Liver (tissue), 10 donors: ENCODE measurements at places on chromosomes 1 and 21.

DNA sequence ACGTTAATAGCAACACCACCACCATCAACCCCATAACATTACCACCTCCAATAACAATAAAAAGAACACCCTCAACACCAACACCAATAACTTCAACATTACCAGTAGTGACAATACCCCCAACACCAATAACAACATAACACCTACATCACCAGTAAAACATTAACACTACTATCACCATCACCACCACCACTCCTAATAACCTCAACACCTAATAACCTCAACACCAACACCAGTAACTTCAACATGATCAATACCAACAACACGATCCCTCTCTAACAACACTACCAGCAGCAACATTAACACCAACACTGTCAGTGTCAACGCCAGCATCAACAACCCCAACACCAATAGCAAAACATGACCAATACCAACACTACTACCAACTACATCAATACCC is 57.2 kb downstream of the TAS1R2 start:
- no peaks in the 10 kb centered on the region for H3K36me3 ChIP-seq
- H3K4me1 ChIP-seq, result no peaks in the 10 kb centered on the region
- no peak overlapping the region for H3K4me3 ChIP-seq
- no peak for DNase-seq

DNA sequence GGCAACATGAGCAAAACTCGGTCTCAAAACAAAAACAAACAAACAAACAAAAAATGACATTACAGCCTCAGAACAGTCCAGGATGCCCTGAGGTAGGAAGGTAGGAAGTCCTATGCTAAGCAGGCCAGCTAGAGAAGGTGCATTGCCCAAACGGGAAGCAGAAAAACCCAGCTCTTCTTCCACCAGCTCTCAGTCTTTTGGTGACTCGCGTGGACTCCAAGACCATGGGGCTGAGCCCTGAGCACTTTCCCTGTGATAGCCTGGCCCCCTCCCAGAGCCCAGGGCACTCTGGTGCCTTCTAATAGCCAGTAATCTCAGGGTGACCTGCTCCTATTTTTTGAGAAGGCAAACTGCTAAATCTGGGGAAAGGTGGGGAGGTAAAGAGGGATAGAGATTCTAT is 16.1 kb downstream of the PHLDA3 start:
- no peaks in the 10 kb centered on the region for H3K36me3 ChIP-seq
- no peaks in the 10 kb centered on the region for H3K4me1 ChIP-seq
- H3K27me3 ChIP-seq, result no peaks in the 10 kb centered on the region
- H3K27ac ChIP-seq, result no peak overlapping the region
- H3K4me3 ChIP-seq, result no peak overlapping the region

DNA sequence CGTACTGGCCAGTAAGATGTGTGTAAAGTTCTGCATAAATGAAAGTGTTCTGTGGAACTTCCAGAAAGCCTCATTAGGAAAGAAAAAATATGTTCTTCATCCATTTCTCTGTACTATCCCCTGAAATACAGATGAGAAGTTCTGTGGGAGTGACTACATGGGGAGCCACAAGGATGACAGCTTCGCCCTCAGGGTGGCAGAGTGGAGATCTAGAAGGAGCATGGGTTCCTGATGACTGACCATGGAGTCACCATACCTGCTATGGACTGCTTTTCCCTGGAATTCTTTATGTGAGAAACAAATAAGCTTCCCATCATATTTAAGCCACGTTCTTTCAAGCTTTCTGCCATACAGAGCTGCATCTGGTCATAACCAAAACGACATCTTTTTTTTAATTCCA is 113.9 kb upstream of the RGS1 start:
- H3K4me3 ChIP-seq, result no peak overlapping the region
- DNase-seq, result no peak
- no peaks in the 10 kb centered on the region for H3K27me3 ChIP-seq
- no peaks in the 10 kb centered on the region for H3K4me1 ChIP-seq

DNA sequence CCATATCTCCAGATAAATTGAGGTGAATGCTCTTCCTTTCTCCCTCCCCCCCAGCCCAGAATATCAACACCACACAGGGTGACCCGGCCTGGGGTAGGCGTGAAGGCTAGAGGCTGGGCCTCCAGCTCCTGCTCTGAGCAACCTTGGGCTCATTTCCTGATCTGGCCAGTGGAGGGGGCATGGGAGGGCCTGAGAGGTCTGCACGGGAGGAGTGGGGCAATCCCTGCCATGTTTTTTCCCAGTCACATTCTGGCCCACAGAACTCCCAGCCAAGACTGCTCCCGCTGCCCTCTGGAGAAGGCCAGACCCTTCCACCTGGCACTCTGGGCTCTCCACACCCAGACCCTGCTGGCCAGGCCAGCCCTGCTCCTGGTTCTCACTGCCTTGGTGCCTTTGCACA is 3.9 kb downstream of the CLDN19 start:
- H3K4me3 ChIP-seq, result no peak overlapping the region
- DNase-seq, result no peak
- no peak overlapping the region for H3K27ac ChIP-seq
- H3K4me1 ChIP-seq, result peaks cover 2% of the 10 kb centered on the region
- H3K27me3 ChIP-seq, result no peaks in the 10 kb centered on the region
- H3K36me3 ChIP-seq, result no peaks in the 10 kb centered on the region

DNA sequence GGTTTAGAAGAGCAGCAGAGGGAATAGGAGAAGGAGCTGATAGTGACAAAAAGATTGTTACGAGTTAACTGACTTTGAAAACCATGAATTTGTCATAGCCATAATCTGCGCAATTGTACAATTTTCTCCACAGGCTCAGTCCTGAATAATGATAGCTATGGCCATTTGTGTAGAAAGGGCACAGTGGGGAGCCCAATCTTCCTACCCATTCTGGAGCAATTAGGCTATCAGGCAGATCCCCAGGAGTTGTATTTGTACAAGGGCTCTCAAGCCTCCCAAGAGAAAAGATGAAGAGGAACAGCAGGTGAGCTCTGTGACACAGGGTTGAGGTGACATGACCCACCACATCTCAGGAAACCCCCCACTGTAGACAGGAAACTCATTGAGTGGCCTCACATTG is 42.1 kb upstream of the SAMD13 start:
- no peaks in the 10 kb centered on the region for H3K36me3 ChIP-seq
- no peaks in the 10 kb centered on the region for H3K27me3 ChIP-seq
- H3K27ac ChIP-seq, result no peak overlapping the region
- H3K4me3 ChIP-seq, result no peak overlapping the region
- H3K4me1 ChIP-seq, result peaks cover 3% of the 10 kb centered on the region

GRCh38 chr1:109228167-109228566 is 14.4 kb downstream of the SARS1 start:
- DNase-seq, result no peak
- no peak overlapping the region for H3K4me3 ChIP-seq
- peaks cover 3% of the 10 kb centered on the region for H3K4me1 ChIP-seq
- H3K27me3 ChIP-seq, result no peaks in the 10 kb centered on the region
- no peak overlapping the region for H3K27ac ChIP-seq
- peaks cover 44% of the 10 kb centered on the region for H3K36me3 ChIP-seq

DNA sequence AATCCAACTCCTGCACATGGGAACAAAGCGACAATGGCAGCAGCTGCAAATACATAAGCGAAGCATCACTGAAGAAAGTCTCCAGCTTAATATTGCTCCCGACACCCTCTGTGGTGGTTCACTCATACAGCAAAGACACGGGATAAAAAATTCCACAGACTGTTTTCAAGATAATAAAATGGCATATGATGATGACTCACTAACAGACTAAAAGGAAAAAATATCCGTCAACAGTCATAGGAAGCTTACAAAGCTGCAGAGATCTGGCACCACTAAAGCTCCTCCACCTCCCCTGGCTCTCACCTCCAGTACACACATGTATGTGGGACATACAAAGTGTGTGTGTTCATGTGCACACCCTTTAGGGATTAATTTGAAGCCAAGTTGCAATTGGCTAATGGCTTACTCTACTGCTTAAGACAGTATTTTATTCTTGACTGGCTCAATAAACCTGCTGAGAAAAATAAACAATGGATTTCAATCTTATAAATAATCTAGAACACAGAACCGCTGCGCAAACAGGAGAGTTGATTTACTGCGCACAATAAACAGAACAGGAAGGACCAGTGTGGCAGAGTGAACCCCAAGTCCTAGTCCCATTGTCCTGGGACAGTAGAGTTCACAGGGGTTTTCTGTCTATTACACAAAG is 94.4 kb downstream of the SLC45A1 start:
- H3K4me3 ChIP-seq, result no peak overlapping the region
- no peaks in the 10 kb centered on the region for H3K36me3 ChIP-seq
- H3K27ac ChIP-seq, result peak overlapping the region; percentile 14
- DNase-seq, result no peak

- DNase-seq, result no peak
- H3K27me3 ChIP-seq, result no peaks in the 10 kb centered on the region
- H3K4me3 ChIP-seq, result no peak overlapping the region
- no peaks in the 10 kb centered on the region for H3K36me3 ChIP-seq
- H3K27ac ChIP-seq, result no peak overlapping the region
- no peaks in the 10 kb centered on the region for H3K4me1 ChIP-seq
Measured at GRCh38 chr1:209774592-209774991, 9.8 kb downstream of the C1orf74 start.

GRCh38 chr1:15260418-15261154 is 13.6 kb downstream of the FHAD1 start:
- H3K4me3 ChIP-seq, result no peak overlapping the region
- H3K4me1 ChIP-seq, result no peaks in the 10 kb centered on the region
- H3K27me3 ChIP-seq, result no peaks in the 10 kb centered on the region
- no peak for DNase-seq
- no peaks in the 10 kb centered on the region for H3K36me3 ChIP-seq

DNA sequence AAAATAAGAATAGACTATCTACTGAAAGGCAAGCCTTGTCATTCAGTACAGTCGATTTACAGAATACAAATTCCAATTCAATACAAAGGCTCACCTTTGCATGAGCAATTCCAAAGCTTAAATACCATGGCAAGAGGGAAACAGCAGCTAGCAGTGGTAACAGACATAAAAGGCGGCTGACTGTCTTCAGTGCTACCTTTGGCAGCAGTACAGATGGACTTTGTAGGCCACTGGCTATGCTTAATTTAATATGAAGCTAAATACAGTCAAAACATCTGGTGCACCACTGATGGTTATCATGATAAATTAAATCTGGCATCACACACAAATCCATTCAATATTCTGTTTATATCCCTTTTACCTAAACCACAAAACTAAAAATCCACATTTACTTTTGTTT is 62.4 kb downstream of the RERE start:
- H3K36me3 ChIP-seq, result no peaks in the 10 kb centered on the region
- H3K27ac ChIP-seq, result peak overlapping the region; percentile 35

- H3K4me1 ChIP-seq, result peaks cover 15% of the 10 kb centered on the region
- H3K36me3 ChIP-seq, result no peaks in the 10 kb centered on the region
- no peaks in the 10 kb centered on the region for H3K27me3 ChIP-seq
- H3K27ac ChIP-seq, result peak overlapping the region; percentile 65
- peak overlapping the region; percentile 41 for H3K4me3 ChIP-seq
Measured at GRCh38 chr21:44919913-44920693, 596 bp downstream of the ITGB2 start.

GRCh38 chr1:69595486-69595885 is 27.8 kb downstream of the LRRC7 start:
- no peak overlapping the region for H3K27ac ChIP-seq
- H3K27me3 ChIP-seq, result no peaks in the 10 kb centered on the region
- H3K4me1 ChIP-seq, result no peaks in the 10 kb centered on the region
- H3K36me3 ChIP-seq, result no peaks in the 10 kb centered on the region

- no peak for DNase-seq
- H3K4me3 ChIP-seq, result no peak overlapping the region
- no peaks in the 10 kb centered on the region for H3K27me3 ChIP-seq
- no peaks in the 10 kb centered on the region for H3K4me1 ChIP-seq
- no peaks in the 10 kb centered on the region for H3K36me3 ChIP-seq
Measured at GRCh38 chr1:30466026-30466425, 257.4 kb downstream of the MATN1 start.

DNA sequence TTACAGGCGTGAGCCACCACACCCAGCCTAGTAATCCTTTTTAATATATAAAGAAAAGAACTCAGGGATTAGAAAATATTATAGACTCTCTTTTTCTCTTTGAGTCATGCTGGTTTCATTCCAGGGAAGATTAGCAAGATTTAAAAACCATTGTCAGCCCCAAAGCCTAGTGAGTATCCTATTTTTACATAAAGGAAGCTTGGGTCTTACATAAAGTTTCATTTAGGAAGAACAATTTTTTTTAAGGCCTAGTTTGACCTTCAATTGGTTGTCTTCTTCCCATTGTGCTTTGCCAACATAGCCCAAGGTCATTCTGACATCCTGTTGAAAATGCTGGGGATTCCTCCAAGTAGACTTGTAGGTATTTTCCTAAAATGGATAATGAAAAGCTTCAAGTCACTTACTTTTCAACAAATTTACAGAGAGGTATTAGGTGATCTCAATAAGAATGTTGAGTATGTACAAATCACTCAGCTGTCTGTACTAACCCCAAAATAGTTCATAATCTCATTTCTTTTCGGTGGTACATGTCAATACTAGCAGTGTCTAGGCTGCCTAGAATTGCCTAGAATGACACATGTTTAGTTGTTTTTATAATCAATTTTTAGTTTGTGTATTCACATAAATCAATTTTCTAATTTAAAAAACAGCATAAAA is 4.3 kb upstream of the KIF14 start:
- no peaks in the 10 kb centered on the region for H3K27me3 ChIP-seq
- no peak overlapping the region for H3K27ac ChIP-seq
- H3K36me3 ChIP-seq, result no peaks in the 10 kb centered on the region
